Endothelial cell (in vitro differentiated cells): ENCODE measurements at places on chromosomes 2 and 18. TPM values are rescaled to one million over a fixed set of nuclear protein-coding genes. Genes with fewer than 3 reads are reported as not detected.

Gene ATP6V1B1
- not detected for total RNA-seq

- DNase-seq = no peak
These were observed 1.5 kb downstream of the GDF7 start for GRCh38 chr2:20668451-20668850.

DNA sequence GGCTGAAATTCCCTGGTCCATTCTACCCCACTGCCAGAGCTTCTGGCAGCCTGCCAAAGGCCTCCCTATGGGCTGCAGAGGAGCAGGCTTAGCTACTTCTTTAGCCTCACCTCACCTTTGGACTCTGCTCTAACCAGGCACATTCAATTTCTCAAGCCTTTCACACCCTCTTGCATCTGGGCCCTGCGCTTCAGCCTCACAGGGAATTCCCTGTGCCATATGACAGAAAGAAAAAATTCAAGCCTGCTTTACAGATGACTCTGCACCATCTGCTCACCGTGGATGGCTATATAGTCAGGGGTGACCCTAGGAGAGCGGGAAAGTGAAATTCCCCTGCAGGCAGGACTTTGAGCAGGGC lies 62.5 kb downstream of the REEP1 start:
- DNase-seq = no peak

DNA sequence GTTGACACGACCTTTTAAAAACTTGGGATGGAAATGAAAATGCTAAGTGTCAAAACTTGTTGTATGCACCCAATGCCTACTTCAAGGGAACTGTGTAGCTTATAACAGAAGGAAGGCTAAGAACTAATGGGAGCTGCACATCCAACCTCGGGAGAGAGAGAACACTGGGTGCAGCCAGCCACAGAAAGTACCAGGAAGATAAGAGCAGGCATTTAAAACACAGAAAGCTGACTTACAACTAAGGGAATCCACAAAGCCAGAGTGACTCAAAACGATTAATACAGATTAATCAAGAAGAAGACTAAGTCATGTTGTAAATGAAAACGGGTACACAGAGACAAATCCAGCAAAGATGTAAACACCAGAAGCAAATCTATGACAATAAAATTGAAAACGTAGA lies 113.4 kb downstream of the HDAC4 start:
- DNase-seq = no peak

DNA sequence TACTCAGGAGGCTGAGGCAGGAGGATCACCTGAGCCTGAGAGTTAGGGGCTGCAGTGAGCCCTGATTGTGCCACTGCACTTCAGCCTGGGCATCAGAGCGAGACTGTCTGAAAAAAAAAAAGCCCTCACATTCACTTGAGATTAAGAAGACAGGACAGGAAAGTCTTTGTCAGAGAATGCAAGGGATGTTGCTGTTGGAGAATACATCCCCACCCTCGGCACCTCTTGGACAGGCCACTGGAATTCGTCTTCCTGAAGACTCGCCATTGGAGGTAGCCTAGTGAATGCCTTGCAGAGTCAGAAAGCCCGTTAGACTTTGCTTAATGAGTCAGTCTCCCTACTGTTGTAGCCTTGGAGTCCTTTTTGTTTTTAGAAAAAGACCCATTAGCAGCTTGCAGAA lies 205.6 kb downstream of the FAM210A start:
- no peak for DNase-seq
